ENCODE measurements at places on chromosomes 12 and 14.

DNA sequence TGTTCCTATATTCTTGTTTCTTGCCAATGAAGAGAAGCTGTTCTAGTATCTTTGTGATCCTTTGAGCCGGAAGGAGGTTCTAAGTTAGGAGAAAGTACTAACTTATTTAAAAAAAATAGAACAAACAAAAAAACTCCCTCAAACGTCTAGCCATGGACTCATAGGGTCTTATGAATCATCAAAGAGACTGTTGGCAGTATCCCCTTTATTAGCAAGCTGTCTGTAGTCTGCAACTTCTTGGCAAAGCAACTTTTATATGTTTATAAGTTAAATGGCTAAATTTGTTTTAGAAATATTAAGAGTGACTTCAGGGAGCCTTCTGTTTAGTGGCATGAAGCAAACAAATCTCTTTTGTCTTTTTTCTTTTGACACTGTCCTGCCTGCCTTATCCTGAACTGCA, 291.9 kb downstream of the FUT8 start:
- peak; percentile 12 for DNase-seq

- no peak for DNase-seq
These were observed 8.6 kb downstream of the DDN start for GRCh38 chr12:48990552-48990951.

GRCh38 chr14:99822800-99823455, 29.7 kb downstream of the EML1 start:
- DNase-seq: no peak

- DNase-seq: no peak
These were observed 54.2 kb upstream of the OR5AU1 start for GRCh38 chr14:21210023-21210422.

GRCh38 chr14:24395609-24396582, 2.9 kb upstream of the NYNRIN start:
- no peak for DNase-seq
